ENCODE measurements at places on chromosomes 16 and 17. TPM values are rescaled to one million over a fixed set of nuclear protein-coding genes. Genes with fewer than 3 reads are reported as not detected.

Gene ITGA2B
- total RNA-seq: 0.62 TPM

GRCh38 chr16:31335431-31335830 lies 19.5 kb upstream of the ITGAX start:
- peaks cover 32% of the 10 kb centered on the region for H3K4me1 ChIP-seq
- H3K36me3 ChIP-seq: no peaks in the 10 kb centered on the region
- H3K4me3 ChIP-seq: no peak overlapping the region
- H3K27ac ChIP-seq: no peak overlapping the region
- no peaks in the 10 kb centered on the region for H3K27me3 ChIP-seq
- DNase-seq: no peak

DNA sequence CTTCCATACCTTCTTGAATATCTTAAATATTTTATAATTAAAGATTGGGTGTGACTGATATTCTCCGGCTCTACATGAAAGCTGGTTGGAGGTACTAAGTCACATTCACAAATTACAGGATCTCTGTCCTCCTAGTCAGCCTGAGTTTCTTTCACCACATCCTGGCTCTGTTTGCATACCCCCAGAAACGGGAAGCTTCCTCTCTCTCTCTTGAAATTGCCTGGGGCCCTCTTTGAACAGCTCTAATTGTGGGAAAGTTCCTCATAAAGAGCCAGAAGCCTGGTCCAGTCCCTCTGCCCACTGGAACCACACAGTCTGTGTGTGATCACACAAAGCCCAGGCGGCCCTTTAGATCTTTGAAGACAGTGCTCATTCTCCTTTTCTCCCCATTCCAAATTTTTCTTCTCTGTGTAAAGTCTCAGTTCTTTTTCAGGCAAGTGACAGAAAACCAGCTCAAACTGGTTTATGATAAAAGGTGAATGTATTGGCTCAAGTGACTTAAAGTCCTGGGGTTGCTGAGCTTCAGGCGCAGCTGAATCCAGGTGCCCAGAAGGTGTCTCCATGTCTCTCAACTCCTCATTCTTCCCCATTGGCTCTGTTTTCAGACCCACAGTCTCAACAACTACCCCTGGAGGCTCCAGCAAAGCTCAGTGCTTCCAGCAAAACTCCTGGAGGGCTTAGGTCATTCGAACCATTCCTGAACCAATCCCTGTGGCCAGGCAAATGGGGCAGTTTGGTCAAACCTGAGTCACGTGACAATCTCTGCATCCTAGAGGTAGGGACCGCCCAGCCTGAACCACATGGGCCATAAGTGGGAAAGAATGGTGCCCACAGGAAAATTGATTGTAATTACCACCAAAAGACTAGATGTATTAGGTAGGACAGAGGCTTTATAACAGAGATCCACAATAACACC lies 8.5 kb upstream of the RAI1 start:
- H3K4me1 ChIP-seq: peaks cover 23% of the 10 kb centered on the region
- no peak overlapping the region for H3K4me3 ChIP-seq

Gene NPIPB13
- 6.8 TPM for total RNA-seq

Gene TUFM
- 382 TPM for total RNA-seq

- no peaks in the 10 kb centered on the region for H3K4me1 ChIP-seq
- no peak for DNase-seq
- H3K36me3 ChIP-seq: no peaks in the 10 kb centered on the region
- H3K27me3 ChIP-seq: peaks cover 9% of the 10 kb centered on the region
These were observed 156.8 kb upstream of the CDH13 start for GRCh38 chr16:82470016-82470415.

- no peaks in the 10 kb centered on the region for H3K4me1 ChIP-seq
These were observed 50.9 kb downstream of the ENGASE start for GRCh38 chr17:79125503-79125902.

- H3K4me1 ChIP-seq: peaks cover 41% of the 10 kb centered on the region
- no peak overlapping the region for H3K4me3 ChIP-seq
- no peaks in the 10 kb centered on the region for H3K27me3 ChIP-seq
- peaks cover 2% of the 10 kb centered on the region for H3K36me3 ChIP-seq
- DNase-seq: no peak
- no peak overlapping the region for H3K27ac ChIP-seq
These were observed 2.4 kb downstream of the APOBR start for GRCh38 chr16:28496844-28497243.

Gene NXPH3
- total RNA-seq: 0.10 TPM

DNA sequence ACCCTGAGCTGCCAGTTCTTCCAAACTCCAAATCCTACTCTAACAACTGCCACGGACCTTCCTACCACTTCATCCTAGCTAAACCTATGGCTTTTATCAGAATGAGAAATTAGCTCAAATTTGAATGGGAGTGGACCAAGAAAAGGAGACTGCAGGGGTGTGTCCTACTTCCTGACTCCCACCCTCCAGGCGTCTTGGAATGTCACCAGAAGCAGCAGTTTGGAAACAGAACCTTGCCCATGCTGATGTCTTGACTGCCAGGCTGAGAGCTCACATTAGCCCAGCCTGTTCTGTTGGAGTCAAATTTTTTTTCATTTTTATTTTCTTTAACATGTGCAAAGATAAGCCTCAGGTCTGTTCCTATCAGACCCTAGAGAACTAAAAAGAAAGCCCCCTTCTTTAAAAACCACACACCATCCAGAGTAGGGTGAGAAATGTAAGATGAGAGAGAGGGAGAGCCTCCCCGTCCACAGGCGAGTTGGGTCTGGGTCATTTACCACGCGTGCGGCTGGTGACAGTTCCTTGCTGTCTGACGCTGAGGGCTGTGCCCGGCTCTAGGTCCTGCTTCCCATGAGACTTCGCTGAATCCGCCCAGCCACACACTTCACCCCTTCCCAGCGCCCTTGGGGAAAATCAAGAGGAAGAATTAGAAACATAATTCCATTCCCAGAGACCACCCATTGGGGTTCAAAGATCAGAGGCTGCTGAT lies 54.3 kb downstream of the WNT3 start:
- no peak overlapping the region for H3K4me3 ChIP-seq
- DNase-seq: no peak

GRCh38 chr17:77729587-77729986 lies 228.9 kb upstream of the TNRC6C start:
- no peak overlapping the region for H3K27ac ChIP-seq
- peaks cover 2% of the 10 kb centered on the region for H3K4me1 ChIP-seq
- H3K4me3 ChIP-seq: no peak overlapping the region
- no peaks in the 10 kb centered on the region for H3K27me3 ChIP-seq
- H3K36me3 ChIP-seq: no peaks in the 10 kb centered on the region

Gene GABARAP
- 112 TPM for total RNA-seq

DNA sequence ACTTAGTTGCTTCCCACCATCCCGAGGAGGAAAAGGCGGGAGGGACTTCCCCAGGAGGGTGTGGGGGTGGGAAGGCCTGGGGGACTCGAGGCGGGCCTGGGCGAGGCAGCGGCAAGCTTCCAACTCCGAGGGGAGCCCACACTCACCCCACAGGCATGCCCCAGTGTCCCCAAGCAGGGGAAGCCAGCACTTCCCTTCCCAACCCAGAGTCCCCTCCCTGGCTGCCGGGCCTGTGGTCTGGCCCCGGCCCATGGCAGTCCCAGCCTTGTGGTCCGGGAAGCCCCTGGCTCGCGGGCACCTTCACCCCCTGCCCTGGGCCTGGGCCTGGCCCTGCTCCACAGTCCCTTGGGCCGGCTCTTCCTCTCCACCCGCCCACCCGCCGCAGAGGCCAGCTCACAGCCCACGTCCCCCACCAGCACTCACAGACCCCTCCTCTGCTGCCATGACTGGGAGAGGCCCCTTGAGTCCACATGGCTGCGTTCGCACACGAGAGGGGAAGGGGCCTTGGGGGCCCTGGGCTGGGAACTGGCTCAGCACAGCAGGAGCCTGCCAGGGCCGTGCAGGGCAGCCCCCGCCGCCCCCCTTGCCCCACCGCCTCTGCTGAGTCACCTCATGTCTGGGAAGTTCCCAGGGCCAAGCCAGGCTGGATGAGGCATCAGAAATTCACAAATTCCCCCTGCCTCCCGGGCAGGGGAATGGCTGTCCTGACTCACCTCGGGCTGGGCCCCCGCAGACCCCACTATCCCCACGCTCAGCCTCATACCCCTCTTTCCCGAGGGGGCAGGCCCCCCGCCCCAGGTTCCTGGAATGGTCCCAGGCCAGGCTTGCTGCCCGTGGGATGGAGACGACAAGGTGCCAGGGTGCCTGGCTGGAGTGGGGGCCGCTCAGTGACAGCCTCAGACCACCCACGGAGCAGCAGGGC lies 27.8 kb downstream of the BAHCC1 start:
- no peaks in the 10 kb centered on the region for H3K36me3 ChIP-seq
- peaks cover 2% of the 10 kb centered on the region for H3K4me1 ChIP-seq
- H3K27me3 ChIP-seq: peaks cover 6% of the 10 kb centered on the region

GRCh38 chr16:88505405-88506082 lies 52.5 kb downstream of the ZFPM1 start:
- H3K27me3 ChIP-seq: no peaks in the 10 kb centered on the region
- peaks cover 1% of the 10 kb centered on the region for H3K36me3 ChIP-seq
- peak overlapping the region; percentile 65 for H3K27ac ChIP-seq
- H3K4me1 ChIP-seq: no peaks in the 10 kb centered on the region

- DNase-seq: peak; percentile 14
- peaks cover 14% of the 10 kb centered on the region for H3K4me1 ChIP-seq
- peaks cover 8% of the 10 kb centered on the region for H3K27me3 ChIP-seq
- H3K4me3 ChIP-seq: no peak overlapping the region
- H3K27ac ChIP-seq: peak overlapping the region; percentile 50
These were observed 19.5 kb downstream of the MINK1 start for GRCh38 chr17:4852567-4853207.

Gene GP1BA
- total RNA-seq: not detected

Gene CD300A
- 5.6 TPM for total RNA-seq

GRCh38 chr17:54455251-54455868 lies 445.3 kb upstream of the TOM1L1 start:
- no peaks in the 10 kb centered on the region for H3K27me3 ChIP-seq
- no peak overlapping the region for H3K27ac ChIP-seq
- no peaks in the 10 kb centered on the region for H3K4me1 ChIP-seq

Gene GINS2
- total RNA-seq: 71.5 TPM

DNA sequence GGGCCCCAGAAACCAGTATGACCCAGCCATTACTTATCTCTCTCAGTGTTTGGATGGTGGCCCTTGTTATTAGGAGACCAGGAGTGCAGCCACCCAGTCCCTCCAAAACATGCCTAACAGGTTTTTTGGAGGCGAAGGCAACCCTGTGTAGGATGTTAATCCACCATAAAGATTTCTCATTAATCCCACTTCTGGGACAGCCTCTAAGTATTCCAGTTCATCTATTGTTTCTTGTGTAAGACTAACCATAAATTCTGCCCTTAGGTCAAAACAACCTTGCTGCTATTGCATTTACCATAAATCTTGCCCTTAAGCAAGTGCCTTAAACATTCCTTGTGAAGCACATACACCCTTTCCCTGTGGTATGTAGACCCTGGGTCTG lies 21.5 kb upstream of the OR1F1 start:
- peaks cover 19% of the 10 kb centered on the region for H3K4me1 ChIP-seq
- H3K27me3 ChIP-seq: peaks cover 26% of the 10 kb centered on the region
- H3K36me3 ChIP-seq: no peaks in the 10 kb centered on the region
- no peak for DNase-seq

Gene NTN1
- total RNA-seq: 0.54 TPM

GRCh38 chr16:25109643-25110042 lies 1.9 kb upstream of the LCMT1 start:
- H3K4me3 ChIP-seq: peak overlapping the region; percentile 92
- DNase-seq: no peak
- H3K27me3 ChIP-seq: no peaks in the 10 kb centered on the region
- peak overlapping the region; percentile 8 for H3K27ac ChIP-seq
- H3K4me1 ChIP-seq: peaks cover 40% of the 10 kb centered on the region

Gene FBXW10
- total RNA-seq: not detected

Gene RASD1
- total RNA-seq: 0.31 TPM

Gene CBLN1
- not detected for total RNA-seq

GRCh38 chr16:74743668-74744299 lies 30.8 kb downstream of the FA2H start:
- H3K4me3 ChIP-seq: no peak overlapping the region
- no peak for DNase-seq
- H3K27me3 ChIP-seq: no peaks in the 10 kb centered on the region
- no peak overlapping the region for H3K27ac ChIP-seq

DNA sequence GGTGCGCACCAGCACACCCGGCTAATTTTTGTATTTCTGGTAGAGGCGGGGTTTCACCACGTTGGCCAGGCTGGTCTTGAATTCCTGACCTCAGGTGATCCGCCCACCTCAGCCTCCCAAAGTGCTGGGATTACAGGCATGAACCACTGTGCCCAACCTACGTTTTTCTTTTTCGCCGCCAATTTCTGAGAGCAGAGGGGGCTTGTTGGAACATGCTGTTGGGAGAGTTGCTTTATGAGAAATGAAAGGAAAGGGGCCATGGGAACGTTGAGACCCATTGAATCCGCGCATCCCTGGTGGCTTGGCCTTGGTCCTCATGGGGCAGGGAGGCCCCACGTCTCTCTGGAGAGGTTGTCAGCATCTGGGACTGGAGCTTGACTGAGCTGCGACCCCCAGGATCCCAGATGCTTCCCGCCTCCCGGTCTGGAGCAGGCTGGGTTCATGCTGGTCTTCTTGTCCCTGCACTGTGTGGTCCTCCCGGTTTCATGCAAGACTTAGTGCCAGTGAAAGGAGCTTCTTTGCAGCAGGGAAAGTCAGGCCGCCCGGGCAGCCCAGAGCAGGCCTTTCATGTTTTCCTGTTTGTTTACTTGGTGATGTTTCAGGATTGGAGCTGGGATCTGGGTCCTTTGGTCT lies 22.8 kb downstream of the CRISPLD2 start:
- no peak overlapping the region for H3K4me3 ChIP-seq
- DNase-seq: no peak
- no peak overlapping the region for H3K27ac ChIP-seq
- peaks cover 9% of the 10 kb centered on the region for H3K4me1 ChIP-seq
- no peaks in the 10 kb centered on the region for H3K36me3 ChIP-seq

Gene AKAP1
- total RNA-seq: 39.5 TPM

GRCh38 chr16:54286366-54287130 lies at the start of gene IRX3:
Gene IRX3 (minus strand): TSS chr16:54286787. CDS start chr16:54286050, 737 bp downstream.
- H3K27me3 ChIP-seq: peaks cover 87% of the 10 kb centered on the region
- H3K4me3 ChIP-seq: peak within 1 kb of the TSS; percentile 79
- peaks cover 1% of the 10 kb centered on the region for H3K36me3 ChIP-seq
- peak within 1 kb of the TSS; percentile 42 for H3K27ac ChIP-seq
- peaks cover 27% of the 10 kb centered on the region for H3K4me1 ChIP-seq
- DNase-seq: no peak

DNA sequence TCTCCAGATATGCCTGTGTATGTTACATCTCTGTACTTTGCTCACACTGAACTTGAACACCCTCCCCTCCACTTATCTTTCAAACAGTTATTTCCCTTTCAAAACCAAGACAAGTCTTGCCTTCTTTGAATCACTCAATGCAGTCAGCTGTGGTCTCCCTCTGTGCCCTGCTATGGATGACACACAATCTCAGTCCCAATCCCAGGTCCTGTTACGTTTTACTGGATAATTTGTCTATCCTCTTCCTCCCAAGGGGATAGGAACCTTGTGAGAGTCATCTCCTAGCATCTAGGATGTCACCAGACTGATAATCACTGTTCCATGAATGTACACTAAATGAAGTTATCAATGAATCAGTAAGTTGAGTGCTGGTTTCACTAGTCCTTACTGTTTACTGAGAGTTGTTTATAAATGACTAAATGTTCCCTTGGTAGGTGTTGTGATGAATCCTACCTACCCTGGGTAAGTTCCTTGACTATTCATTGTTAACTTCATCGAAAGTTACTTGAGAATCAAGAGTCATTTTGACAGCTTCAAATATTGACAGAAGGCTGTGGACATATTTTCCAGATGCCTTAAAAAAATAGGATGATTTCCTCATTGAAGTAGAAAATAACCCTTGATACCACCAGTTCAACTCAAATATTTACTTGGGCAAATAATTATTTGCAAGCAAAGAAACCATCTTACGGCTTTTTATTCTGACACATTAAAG lies 244.9 kb downstream of the PRKCA start:
- H3K4me3 ChIP-seq: no peak overlapping the region
- H3K27ac ChIP-seq: peak overlapping the region; percentile 69
- peaks cover 54% of the 10 kb centered on the region for H3K4me1 ChIP-seq

Gene FADS6
- total RNA-seq: not detected

All from activated naive CD8-positive, alpha-beta T cell treated with anti-CD3 and anti-CD28 coated beads for 36 hours (primary cell).